ENCODE measurements at places on chromosomes 11 and 22.
A peak's percentile ranks its signal among the peaks of the same experiment; 100 is the strongest.

GRCh38 chr22:50733521-50734342, 4.3 kb upstream of the ACR start:
- DNase-seq, result no peak

DNA sequence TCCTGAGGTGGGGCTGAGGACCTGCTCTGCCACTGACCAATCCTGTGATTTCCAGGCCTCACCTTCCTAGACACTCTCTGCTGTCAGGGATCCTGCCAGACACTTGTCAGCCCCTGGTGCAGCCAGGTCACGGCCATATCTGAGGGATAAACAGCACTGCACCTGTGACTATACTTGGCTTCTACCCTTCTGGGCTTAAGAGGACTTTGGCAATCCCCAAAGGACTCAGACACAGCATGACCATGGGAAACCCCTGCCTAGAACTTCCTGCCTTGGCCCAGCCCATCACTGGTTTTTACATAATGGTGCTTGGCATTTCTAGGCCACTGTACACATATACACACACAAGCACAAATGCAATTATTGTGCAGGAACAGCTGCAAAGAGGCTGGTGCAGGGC, 11.6 kb upstream of the OLFML1 start:
- DNase-seq, result no peak

- DNase-seq, result no peak
Observed at GRCh38 chr22:18985780-18986179, 49.7 kb upstream of the PRODH start.

DNA sequence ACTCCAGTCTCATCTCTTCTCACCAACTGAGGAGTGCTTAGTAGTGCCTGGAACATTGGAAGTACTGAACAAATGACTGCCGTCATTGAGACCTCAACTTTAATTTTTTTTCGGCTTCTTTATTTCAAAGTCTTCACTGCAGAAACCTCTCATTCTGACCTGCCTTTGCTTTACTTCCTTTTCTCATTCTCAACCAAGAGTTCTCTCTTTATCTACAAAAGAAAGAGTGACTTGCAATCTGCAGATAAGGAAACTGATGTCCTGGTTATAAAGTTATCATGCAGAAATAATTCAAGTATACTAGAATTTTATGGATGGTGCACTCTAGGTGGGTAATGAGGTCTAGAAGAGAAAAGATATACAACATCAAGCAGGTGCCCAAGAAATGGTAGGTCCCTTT, 1.2 kb upstream of the EED start:
- no peak for DNase-seq

DNA sequence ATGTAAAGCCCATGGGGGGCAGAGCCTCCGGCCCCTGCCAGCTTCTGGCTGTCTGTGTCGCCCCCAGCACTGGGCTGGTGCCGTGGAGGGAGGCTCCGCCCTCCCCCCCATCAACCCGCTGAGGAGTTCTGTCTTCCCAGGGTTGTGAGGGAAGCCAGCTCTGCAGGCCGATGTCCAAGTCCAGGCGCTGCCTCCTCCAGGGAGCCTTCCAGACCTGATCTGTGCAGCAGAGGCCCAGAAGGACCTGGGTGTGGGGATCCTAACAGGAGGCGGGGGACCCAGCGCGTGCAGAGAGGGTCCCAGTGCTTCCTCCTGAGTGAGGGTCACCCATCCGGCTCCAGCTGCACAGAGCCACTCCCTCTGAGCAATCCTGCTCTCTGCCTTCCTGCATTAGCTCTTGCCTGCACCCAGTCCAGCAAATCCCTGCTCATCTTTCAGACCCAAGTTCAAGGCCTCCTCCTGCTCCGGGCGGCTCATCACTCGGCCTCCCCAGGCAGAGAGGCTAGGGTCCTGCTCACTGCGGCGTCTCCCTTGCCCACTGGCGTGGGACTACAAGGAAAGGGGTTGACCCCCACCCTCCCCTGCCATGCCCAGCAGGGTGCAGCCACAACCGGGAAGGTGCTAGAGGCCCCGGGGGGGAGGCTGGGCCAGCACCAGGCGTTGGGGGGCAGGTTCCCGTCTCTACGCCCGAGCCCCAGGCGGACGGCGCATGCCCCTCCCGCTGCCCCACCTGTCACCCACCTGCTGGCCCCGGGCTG, 16.4 kb downstream of the PRR33 start:
- DNase-seq, result no peak

GRCh38 chr11:8719211-8719649, 36.6 kb downstream of the RPL27A start:
- peak; percentile 57 for DNase-seq

- peak; percentile 21 for DNase-seq
Observed at GRCh38 chr22:22450343-22450839, 58.2 kb downstream of the ZNF280B start.

GRCh38 chr22:46863794-46864193, 101.3 kb downstream of the TBC1D22A start:
- DNase-seq, result no peak

DNA sequence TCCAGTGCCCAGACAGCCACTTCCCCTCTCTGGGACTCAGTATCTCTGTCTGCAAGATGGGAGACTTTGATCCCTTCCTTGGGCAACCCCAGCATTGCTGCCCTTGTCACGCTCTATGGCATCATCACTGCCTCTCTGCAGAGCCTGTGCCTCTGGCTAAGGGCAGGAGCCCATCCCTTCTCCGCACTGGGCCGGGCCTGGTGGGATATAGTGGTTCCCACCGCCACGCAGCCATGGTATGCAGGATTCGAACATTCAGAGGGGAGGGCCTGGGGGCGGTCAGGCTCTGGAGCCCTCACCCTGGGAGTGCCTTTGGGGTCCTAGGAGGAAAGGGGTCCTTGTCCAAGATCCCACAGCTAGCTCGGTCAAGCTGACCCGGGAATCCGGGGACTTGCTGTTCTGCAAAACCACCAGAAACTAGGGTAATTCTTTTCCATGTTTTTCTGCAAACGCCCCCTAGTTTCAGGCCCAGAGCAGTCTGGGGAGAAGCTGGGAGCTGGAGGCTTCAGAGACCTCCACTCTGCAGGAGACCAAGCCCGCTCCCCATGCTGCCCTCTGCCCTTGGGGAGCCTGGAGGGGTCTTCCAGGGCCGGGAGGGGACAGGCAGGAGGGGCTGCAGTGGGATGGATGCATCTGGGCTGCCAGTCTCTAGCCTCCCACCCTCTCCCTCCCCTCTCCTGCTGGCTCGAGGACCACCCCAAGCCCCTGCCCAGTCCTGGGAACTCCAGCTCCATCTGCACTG, 24.4 kb upstream of the CBX7 start:
- DNase-seq, result no peak

GRCh38 chr11:26953770-26954392, 40.0 kb upstream of the FIBIN start:
- DNase-seq, result no peak

DNA sequence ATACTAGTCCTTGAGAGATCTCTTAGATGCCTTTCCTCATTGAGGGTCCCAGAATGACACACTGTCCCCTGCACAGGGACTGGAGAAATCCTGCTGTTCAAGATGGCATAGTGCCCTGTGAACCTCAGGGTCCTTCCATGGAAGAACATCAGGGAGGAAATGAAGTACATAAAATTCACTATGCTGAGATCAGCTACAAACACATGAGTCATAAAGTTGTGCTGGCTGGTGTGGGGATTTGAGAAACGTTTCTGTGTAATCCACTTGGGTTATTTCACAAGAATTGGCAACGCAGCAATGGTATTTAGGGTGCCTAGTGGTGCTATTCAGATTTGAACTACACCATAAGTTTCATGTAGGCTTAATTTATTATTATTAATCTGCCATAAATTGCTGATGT, 174.4 kb downstream of the MAML2 start:
- peak; percentile 73 for DNase-seq

DNA sequence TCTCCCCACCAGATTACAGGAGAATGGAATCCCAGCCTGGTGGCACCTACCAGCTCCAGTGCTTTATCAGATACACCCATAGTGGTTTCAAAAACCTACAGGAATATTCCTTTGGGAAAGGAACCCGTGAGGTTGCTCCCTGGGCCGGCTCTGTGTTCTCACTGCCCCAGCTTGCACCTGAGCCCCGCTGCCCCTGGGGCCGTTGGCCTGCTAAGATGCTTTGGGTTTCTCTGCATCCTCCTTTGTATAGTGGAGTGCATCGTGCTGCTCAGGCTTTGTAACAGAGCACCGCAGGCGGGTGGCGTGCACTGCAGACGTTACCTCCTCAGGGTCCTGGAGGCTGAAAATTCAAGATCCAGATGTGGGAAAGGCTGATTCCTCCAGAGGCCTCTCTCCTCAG, 414.1 kb downstream of the BRD1 start:
- no peak for DNase-seq

- DNase-seq, result no peak
Observed at GRCh38 chr11:89487016-89487415, 4.2 kb downstream of the NOX4 start.

- no peak for DNase-seq
Observed at GRCh38 chr22:38110863-38111852, 674 bp upstream of the BAIAP2L2 start.

- DNase-seq, result peak; percentile 37
Observed at GRCh38 chr11:125165843-125166763, 1.6 kb downstream of the PKNOX2 start.

DNA sequence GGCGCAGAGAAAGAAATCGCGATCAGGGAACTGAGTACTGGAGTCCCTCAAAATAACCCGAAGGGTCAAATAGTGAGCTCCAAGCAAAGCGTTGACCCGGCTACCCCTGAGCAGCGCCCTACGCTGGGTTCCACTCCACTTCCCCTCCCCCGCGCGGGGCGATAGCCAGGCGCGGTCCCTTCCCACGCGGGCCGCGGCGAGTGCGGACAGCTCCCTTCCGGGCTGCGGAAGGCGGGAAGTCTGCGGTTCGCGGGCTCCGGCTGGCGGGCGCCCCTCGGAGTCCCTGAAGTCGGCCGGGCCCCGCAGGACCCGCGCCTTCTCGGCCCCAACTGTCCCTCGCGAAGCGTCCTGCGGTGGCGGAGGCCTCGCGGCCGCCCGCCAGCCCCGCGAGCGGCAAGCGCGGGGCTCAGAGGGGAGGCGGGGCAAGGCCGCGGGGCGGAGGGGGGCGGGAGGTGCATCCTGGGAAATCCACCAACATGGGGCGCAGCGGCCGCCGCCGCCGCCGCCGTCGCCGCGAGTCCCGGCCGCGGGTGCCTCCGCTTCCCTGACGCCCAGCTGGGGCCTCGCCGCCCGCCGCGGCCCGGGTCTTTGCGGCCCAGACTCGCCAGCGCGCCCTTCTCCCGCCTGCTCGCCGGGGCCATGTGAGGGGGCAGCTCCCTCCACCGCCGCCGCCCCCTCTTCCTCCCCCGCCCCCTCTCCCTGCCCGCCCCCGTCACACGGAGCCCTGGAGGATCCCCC, at the start of gene QSER1:
Gene QSER1 (plus strand): TSS at position 457 of the 738 bp plus-strand sequence. CDS start 315 bp downstream, outside the sequence.
- peak; percentile 76 for DNase-seq

DNA sequence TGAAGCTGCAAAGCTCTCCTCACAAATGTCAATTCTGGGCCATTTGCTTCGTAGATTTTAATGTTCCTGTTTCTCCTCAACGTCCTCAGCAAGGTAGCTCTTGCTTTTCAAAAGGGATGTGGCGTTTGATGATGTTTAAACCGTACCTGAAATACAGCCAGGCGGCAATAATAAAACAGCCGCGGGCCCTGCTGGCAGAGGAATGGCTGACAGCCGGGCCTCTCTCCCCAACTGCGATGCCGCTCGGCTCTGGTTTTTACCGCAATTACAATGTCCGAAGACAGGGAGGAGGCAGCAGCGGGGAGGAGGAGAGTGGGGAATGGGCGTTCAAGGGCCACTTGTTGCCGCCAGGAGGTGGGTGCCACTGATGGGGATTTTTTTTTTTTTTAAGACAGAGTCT, 27.5 kb downstream of the MACROD1 start:
- DNase-seq, result no peak

DNA sequence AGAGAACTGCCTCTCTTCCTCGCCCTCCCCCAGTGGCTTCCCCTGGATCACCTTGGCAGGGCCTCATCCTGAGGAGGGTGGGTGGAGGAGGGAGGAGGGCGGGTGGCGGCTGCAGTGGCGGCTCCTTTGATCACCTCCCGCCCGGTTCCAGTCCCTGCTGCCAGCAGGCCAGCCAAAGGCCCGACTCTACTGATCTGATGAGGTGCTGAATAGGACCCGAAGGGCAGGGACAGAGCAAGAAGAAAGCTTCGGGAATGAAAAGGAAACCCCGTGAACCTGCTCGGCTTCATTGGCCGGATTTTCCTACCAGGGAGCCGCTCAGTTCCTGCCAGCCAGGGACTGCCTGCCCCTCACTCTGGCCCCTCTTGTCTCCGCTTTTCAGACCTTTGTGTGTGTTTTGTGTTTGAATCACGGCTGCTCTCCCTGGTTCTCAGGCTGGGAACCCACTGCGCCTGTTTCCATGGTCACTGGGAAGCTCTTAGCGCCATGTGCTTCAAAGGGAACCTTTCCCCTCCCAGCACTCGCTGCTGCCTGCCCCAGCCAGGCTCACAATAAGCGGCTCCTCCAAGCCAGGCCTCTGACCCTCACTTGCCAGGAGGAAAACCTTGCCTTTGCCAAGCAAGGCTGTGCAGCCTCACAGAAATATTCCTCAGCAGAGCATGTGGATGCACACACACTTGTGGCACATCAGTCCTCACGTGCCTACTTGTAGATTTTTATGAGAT, 56.8 kb downstream of the C22orf31 start:
- peak; percentile 82 for DNase-seq

DNA sequence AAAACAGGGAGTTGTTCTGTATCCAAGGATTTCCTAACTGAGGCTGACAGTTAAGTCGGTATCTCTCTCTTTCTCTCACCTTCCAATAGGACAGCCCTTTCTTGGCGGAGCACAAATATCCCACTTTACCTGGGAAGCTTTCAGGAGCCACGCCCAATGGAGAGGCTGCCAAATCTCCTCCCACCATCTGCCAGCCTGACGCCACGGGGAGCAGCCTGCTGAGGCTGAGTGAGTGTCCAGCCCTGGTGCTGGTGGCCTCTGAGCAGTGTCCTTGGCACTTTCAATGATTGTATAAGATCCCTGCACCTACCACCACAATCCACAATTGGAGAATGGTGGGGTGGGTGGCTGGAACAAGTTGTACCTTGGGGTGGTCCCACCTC, 33.7 kb downstream of the CYB5R2 start:
- DNase-seq, result peak; percentile 25
